ENCODE measurements at places on chromosomes 1 and 21. TPM values are rescaled to one million over a fixed set of nuclear protein-coding genes. Genes with fewer than 3 reads are reported as not detected.
A peak's percentile ranks its signal among the peaks of the same experiment; 100 is the strongest.

GRCh38 chr1:248906009-248906752 lies at the start of gene PGBD2:
TSS of gene PGBD2 (plus strand) at chr1:248906235. CDS start at chr1:248913863, 7,628 bp downstream.
- peak; percentile 94 for DNase-seq

DNA sequence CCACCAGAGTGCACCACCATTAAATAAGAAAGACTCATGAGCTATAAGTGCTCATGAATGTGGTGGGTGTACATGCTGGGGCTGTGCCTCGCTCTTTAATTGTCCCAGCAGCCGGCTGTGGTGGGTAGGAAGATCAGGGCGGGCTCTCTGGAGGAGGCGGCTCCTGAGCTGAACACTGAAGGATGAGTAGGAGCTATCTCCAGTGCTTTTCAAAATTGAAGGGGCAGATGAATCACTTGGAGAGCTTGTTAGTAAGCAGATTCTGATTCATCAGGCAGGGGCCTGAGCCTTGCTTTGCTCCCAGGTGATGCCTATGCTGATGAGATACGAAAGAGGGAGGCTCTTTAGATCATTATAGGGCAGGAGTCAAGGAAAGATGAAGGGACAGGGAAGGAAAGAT lies 54.1 kb downstream of the ETS2 start:
- no peak for DNase-seq

- DNase-seq, result peak; percentile 50
These were observed 27.8 kb downstream of the ILDR2 start for GRCh38 chr1:166947398-166948043.

GRCh38 chr1:55631509-55631908 lies 416.3 kb upstream of the USP24 start:
- no peak for DNase-seq

DNA sequence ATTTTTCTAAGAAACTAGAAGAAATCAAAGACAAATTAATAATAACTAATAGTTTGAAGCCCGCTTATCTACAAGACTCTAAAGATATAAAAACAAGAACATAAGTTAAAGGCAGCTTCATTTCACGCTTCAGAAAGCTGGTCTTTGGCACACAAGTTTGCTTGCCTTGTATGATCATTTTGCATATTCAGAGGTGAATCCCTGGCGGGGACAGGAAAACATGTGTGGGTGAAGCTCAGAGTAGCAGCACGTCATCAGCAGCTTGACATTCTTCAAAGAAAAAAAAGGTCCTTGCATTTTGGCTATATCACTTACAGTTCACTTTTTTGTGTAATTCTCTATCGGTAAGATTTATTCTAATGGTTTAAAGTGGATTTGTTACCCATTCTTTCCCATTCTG lies 1911.8 kb downstream of the MRPL39 start:
- DNase-seq, result no peak

Gene PLEKHA6
- 4.3 TPM for total RNA-seq

DNA sequence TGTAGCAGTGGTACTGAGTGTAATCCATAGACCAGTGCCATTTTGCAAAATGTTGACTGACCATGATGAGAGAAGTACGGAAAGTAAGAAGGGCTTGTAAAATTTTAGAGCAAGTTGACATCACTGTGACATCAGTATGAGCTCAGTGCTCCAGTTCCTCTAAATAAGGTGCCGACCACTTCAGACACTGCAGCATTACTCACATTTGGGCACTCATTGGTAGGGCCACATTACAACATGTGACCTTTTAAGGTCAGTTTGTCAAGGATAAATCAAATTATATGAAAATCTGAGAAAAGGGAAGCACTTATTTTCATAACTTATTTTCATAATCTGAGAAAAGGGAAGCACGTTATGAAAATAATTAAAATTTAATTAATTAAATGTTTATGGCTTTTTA lies 128.0 kb upstream of the ERG start:
- DNase-seq, result no peak

- no peak for DNase-seq
These were observed 4.2 kb downstream of the SLAMF7 start for GRCh38 chr1:160743266-160743665.

Gene FCER1G
- 52.5 TPM for total RNA-seq

- peak; percentile 70 for DNase-seq
These were observed 60.1 kb upstream of the TARBP1 start for GRCh38 chr1:234538930-234539649.

DNA sequence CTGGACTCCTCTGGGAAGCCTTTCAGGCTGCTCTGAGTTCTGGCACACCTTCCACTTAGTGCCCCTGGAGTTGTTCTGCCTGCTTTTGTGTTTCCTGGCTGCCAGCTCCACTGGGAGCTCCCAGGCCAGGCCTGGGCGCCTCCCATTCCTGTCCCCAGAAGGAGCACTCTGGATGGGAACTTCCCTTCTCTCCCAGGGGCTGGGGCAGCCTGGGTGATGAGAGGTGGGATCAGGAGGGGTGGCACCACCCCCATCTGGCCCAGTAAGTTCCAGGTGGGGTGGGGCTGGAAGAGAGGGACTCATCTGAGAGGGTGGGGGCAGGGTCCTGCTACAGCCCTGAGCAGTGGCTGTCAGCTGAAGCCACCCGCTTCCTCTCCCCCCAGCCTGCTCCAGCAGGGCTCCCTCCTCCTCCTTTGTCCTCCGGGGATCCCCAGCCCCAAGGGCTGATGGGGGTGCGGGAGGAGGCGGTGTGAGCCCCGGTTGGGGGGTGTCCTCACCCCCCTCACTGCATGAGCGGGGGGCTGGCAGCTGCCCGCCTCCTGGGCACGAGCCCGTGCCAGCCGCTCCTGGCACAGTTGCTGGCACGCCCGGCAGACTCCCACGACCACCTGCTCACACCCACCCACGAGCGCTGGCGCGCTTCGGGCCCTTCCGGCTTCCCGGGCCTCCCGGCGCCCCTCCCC lies 4.7 kb downstream of the FOXO6 start:
- DNase-seq, result peak; percentile 56

- DNase-seq, result peak; percentile 71
These were observed 507.1 kb upstream of the ZRANB2 start for GRCh38 chr1:71587961-71588360.

- no peak for DNase-seq
These were observed 3.8 kb downstream of the LEMD1 start for GRCh38 chr1:205417870-205418635.

- no peak for DNase-seq
These were observed 1.7 kb upstream of the AKT3 start for GRCh38 chr1:243851765-243852164.

- DNase-seq, result no peak
These were observed 31.6 kb downstream of the HYI start for GRCh38 chr1:43421976-43422750.

GRCh38 chr1:8914466-8914865 lies 31.2 kb upstream of the CA6 start:
- DNase-seq, result no peak

- no peak for DNase-seq
These were observed 219.3 kb downstream of the PLPP3 start for GRCh38 chr1:56360021-56360420.

GRCh38 chr1:94068999-94069918 lies 51.7 kb downstream of the ABCA4 start:
- DNase-seq, result no peak

Gene YOD1
- total RNA-seq, result 24.6 TPM

Gene CEPT1
- total RNA-seq, result 58.3 TPM

DNA sequence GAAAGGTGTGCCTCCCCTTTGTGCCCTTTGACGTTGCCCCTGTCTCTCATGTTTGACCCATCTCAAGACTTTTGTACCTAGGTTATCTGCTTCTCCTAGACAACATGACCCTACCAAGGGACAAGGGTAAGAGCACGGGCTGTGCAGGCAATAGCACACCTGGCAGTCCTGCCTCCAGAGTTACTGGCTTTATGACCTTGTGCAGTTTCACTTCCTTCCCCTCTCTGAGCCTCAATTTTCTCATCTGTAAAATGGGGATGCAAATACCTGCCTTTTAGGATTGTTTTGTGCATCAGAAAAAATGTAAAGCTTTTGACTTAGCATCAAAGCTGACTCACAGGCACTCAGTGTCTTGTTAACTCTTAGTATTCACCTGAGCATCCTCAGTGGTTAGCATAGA lies 36.4 kb downstream of the ELK4 start:
- no peak for DNase-seq

Gene GJC2
- total RNA-seq, result 1.9 TPM

DNA sequence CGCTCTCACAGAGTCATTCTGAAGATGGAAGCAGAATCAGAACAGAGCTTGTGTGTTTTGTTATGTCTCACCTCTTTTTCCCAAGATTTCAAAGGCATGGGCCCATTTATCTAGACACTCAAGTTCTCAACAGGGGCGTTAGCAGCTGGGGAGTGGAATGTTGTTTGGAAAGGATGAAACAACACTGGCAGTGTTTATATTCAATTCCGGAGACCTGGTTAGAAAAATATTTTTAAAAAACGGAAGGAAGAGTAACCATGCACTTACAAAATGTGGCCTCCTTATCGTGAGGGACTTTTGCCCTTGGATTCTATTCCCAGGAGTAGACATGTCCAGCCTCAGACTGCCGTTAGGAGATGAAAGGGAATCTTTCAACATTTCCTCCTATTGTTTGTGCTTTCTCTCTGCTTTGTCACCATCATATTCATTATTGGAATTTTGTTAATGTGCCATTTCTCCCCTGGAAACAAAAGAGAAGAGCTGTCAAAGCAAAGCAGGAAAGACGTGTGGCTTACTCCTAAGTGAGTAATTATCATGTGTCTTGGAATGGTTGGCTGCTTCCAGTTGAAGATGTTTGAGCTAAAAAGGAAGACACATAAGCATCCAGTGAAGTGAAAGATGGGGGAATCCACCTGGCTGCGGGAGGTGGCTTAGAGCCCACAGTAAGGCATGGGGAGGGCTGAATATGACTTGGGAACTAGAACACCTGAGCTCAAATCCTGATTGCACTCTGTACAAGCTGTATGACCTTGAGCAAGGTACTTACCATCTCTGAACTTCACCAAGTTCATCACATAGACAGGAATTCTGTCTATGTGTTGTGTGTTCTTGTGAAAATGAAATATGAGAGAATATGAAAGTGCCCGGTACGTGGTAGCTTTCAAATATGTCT lies 71.7 kb upstream of the JUN start:
- DNase-seq, result no peak

DNA sequence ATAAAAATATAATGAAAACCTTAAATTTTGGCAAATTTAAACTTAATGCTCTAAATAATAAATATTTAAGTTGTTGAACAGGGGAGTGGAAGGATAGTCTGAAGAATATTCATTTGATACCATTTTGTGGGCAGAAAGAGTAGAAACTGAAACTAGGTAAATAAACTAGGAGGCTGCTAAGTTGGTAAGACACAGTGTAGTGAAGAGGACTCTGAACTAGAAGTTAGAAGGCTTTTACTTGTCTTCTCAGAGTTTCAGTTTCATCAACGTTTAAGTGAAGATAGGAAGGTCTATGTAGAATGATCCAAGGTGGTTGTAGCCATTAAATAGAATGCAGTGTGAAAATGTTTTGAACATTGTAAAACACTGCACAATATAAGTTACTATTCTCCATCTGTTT lies 516.9 kb downstream of the AMY1C start:
- DNase-seq, result no peak

DNA sequence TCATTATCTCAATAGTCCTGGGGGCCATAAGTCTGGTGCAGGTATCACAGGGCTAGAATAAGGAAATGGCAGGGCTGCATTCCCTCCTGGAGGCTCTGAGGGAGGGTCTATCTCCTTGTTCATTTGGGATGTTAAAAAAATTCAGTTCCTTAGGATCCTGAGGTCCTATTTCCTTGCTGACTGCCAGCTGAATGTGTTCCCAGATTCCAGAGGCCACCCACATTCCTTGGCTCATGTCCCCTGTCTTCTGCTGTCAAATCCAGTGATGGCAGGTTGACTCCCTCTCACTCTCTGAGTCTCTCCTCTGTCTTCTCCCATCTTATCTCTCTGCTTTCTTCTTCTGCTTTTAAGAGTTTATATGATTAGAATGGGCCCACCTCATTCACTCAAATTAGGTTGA lies 400.6 kb downstream of the PTPRU start:
- no peak for DNase-seq

DNA sequence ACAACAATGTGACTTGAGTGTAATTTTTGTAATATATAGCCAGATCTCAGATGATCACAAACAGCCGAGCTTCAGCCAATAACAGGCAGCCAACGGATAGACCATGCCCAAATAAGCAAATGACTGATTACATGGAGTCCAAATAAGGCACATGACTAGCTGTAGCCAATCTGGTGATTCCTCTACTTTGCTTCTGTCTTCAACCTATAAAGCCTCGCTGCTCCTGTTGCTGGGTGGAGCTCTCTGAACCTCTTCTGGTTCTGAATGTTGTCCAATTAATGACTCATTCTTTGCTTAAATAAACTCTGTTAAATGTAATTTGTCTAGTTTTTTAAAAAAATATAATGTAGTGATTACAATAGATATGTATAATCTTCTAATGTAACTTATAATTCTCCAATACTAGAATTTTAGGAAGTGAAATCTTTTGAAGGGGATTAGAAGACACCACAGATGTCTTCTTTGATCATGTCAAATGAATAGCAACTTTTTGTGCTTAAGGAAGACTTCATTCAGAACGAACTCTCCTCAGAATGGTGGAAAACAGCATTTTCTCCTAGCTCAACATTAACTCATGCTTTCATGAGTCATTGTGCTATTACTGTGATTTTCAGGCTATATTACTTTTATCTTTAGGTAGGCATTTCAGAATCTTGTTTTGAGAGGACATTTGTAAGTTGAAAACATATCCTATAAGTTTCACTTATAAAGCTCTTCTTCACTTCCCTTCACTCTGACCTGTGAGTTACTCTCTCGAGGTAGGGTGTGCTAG lies 857.8 kb upstream of the B3GALT2 start:
- DNase-seq, result no peak

DNA sequence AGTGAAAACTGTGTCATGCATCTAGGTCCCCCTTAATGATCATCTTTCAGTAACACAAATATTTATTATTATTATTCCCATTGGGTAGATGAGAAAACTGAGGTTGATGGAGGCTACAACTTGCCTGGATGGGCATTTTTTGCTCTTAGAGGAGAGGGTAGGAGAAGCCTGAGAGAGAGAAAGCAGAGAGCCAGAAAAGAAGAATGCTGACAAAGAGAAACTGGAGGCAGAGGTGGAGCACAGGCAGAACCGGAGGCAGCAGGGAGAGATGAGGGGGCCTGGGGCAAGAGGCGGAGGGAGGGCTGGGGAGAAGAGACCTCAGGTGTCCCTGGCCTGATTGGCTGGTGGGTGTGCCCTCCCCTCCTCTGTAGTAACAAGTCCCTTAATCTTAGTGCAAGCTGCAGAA lies 4.1 kb downstream of the BLACAT1 start:
- DNase-seq, result no peak

GRCh38 chr21:35244514-35244913 lies 195.4 kb upstream of the RUNX1 start:
- no peak for DNase-seq

GRCh38 chr1:177200290-177200689 lies 29.5 kb downstream of the BRINP2 start:
- DNase-seq, result no peak

Gene KCNK1
- 14.2 TPM for total RNA-seq

GRCh38 chr1:20110679-20111078 lies 8.7 kb downstream of the PLA2G2D start:
- no peak for DNase-seq

DNA sequence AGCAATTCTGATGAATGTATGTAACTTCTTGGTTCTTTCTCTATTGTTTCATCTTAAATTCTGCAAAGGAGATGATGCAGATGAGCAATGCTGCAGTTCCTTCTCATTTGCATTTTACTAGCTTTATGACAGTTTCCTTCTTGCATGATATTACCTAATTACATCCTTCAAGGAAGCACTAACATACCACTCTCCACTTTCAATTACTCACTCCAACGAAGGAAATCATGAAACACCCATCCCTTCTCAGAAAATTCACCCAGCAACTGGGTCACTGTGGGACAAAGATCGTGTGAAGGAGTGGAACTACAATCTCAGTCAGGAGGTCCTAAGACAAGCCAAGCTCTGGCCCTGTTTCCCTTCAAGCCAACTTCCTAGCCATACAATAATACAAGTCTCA lies 142.3 kb downstream of the CHD1L start:
- DNase-seq, result no peak

Gene SLFNL1
- total RNA-seq, result 1.9 TPM
